ENCODE measurements at places on chromosomes 11 and 22. TPM values are rescaled to one million over a fixed set of nuclear protein-coding genes. Genes with fewer than 3 reads are reported as not detected.

GRCh38 chr22:45994491-45995404 lies 17.8 kb upstream of the WNT7B start:
- DNase-seq: peak; percentile 89

DNA sequence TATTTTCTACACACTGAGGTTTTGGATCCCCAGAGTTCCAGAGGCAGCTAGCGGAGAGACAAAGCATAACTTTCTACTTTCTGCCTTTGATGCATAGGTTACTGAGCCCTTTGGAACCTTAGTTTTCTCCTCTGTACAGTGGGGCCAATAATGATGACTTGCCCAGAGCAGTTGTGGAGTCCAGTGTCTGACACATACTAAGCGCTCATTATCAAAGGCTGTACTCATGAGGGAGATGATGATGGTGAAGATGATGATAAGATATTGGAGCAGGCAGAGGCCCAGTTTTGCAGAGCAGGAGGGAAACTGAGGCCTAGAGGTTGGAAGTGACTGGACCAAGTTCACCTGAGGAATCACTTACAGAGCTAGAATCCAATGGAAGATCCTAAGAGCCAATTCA lies 458.0 kb downstream of the MIAT start:
- DNase-seq: no peak

- no peak for DNase-seq
Measured at GRCh38 chr11:40842750-40843339, 616.6 kb downstream of the LRRC4C start.

DNA sequence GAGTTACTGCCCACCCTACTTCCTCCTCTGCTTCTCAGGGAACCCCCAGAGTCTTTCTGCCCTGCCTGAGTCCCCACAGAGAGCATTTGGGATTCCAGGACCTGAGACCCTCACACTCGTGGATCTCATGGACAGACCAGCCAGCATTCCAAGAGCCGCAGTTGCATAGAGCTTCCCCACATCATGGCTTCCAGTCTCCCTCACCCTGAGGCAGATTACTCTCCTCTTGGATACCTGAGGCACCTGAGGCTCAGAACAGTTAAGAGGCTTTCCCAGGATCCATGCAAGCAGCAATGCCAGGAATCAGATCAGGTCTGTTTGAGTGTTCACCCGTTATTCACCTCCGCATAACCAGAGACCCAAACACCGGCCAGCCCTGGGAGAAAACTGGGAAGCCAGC lies 102.2 kb downstream of the TRIM29 start:
- no peak for DNase-seq

DNA sequence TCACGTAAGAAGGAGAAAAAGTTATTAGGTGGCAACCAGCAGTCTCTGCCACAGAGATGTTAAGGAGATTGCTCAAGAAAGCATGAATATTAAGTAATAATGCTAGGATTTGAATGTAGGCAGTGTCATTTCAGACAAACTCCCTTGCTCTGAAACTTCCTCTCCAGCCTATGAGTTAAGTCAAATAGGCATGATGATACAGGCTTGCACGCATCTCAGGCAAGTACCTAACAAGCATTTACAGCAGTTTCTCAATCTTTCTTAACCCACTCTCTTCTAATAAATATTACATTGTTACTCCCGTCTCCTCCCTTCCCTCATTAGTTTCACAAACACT lies 72.7 kb downstream of the RAB38 start:
- DNase-seq: no peak

DNA sequence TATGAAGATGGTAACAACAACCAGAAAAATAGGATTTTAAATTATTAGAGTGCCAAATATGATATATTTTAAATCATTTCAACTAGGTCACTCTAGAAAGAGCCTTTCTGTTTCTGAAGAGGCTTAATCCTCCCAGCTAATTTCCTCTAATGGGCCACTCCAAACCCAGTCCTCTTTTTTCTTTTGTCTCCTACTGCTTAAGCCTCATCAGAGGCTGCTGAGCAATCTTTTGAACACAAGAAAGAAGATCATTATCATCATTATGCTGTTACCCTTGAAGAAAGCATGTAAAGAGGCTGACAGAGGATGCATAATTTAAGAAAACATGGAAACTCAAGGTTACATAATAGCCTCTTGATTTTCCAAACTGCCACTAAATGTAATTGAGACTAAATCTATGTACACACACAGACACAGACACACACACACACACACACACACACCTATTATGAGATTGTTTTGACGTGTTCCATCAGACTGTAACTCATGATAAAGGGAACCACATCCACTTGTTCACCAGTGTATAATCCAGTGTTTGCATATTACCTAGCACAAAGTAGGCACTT lies 519.6 kb downstream of the METTL15 start:
- no peak for DNase-seq

Gene KRTAP5-8
- total RNA-seq: 5.8 TPM
